ENCODE measurements at places on chromosomes 4 and X.

- DNase-seq, result no peak
Measured at GRCh38 chrX:102580891-102581290, 18.4 kb upstream of the ARMCX5 start.

- no peak for DNase-seq
Measured at GRCh38 chrX:116239944-116240840, 69.6 kb downstream of the AGTR2 start.

DNA sequence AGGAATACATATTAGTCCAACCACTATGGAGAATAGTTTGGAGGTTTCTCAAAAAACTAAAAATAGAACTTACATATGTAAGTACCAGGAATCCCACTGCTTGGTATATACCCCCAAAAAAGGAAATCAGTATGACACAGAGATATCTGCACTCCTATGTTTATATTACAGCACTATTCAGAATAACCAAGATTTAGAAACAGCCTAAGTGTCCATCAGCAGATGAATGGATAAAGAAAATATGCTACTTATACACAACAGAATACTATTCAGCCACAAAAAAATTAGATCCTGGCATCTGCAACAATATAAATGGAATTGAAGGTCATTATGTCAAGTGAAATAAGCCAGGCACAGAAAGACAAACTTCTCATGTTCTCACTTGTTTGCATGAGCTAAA is 27.5 kb upstream of the ABCG2 start:
- no peak for DNase-seq

DNA sequence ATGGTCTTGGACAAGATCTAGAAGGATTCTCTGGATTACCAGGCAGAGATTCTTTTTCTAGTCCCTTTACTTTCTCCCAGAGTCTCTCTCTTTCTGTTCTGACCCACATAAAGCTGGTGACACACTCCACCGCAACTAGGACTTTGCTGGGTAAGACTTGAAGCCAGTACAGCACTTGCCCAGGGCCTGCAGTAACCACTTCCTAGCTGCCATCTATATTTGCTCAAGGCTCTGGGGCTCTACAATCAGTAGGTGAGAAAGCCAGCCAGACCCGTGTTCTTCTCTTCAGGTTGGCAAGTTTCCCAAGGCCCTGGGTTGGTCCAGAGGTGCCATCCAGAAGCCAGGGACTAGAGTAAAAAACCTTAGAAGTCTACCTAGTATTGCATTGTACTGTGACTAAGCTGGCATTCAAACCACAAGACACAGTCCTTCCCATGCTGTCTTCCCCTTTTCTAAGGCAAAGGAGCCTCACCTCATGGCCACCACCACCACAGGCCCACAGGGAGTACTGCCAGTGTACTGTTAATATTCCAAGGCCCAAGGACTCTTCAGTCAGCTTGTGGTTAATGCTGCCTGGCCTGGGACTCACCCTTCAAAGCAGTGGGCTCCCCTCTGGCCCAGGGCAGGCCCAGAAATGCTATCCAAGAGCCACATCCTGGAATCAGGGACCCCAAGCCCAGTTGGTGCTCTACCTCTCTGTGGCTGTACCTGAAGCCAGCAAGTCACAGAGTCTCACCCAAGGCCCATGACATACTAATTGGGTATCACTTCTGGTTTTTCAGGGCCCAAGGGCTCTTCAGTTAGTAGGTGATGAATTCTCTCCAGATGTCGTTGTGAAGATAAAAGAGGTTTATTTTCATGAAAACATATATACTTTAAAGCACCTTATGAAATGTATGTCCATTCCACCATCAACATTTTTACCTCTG is 54.7 kb downstream of the CD38 start:
- no peak for DNase-seq

GRCh38 chr4:87209182-87209581 is 11.2 kb downstream of the KLHL8 start:
- no peak for DNase-seq

DNA sequence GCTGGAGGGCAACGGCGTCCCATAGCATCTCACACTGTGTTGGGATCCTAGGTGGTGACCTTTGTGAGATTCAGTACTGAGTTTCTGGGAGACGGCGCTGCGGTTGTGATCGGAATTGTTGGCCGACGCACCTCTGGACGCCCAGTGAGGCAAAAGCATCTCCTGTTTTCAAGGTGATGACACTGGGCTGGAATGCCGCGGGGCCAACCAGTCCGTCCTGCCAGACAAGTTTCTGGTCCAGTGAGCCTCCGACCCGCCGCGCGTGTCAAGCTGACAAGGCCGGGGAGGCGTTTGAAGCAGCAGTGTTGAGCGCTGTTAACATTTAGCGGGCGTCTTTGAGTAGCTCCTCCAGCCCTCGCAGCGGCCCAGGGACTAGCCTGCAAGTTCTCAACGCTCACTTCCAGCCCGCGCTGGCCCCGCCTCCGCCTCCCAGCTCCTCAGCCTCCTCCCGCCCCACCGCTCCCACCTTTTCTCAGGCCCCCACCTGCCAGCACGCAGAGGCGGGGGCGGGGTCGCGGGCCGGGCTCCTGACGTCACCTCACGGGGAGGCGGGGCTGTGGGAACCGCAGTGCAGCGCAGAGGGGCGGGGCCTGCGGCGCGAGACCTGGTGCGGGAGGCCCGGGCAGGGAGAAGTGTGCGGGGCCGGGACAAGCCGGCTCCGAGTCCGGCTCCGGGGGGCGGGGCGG is 482 bp upstream of the CDS1 start:
- peak; percentile 76 for DNase-seq

- DNase-seq, result no peak
Measured at GRCh38 chr4:152290366-152290921, 245.4 kb downstream of the FBXW7 start.

DNA sequence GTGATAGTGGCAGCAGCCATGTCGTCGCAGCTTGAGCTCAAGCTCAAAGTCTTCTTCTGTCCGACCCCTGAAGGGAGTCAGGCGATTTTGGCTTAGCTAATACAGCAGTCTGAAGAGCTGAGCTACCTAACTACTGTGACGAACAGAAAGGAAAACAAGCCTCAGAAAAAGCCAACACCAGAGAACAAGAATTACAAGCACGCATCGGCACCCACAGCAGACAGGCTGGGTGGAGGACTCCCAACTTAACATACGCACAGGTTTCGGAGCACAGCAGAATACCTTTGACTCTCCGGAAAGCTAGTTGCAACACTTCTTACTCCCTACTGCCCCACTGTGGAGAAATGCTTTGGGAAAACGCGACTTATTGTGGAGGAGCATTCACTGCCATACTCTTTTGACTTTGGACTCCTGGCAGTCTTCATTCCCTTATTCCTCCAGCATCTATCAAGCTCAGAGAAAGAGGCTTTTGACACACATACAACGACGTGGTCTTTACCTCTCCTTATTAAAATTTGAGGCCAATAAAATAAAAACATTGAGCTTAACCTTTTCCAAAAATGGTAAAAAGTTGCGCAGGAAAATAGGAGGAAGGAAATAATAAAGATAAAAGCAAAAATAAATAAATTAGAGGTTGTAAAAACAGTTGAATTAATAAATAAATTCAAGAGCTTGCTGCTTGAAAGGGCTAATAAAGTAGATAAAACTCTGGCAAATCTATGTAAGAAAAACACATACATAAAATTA is 41.3 kb upstream of the GPC3 start:
- peak; percentile 43 for DNase-seq
